ENCODE measurements at places on chromosomes 3 and 15. TPM values are rescaled to one million over a fixed set of nuclear protein-coding genes. Genes with fewer than 3 reads are reported as not detected.

SCG3 gene
- not detected for total RNA-seq

ZBTB47 gene
- total RNA-seq: 39.2 TPM

CADM2 gene
- 0.29 TPM for total RNA-seq

GRCh38 chr3:71228156-71228866 lies 355.2 kb downstream of the FOXP1 start:
- DNase-seq: no peak

GRCh38 chr3:170225166-170225565 lies 2.9 kb downstream of the PRKCI start:
- no peak for DNase-seq

DNA sequence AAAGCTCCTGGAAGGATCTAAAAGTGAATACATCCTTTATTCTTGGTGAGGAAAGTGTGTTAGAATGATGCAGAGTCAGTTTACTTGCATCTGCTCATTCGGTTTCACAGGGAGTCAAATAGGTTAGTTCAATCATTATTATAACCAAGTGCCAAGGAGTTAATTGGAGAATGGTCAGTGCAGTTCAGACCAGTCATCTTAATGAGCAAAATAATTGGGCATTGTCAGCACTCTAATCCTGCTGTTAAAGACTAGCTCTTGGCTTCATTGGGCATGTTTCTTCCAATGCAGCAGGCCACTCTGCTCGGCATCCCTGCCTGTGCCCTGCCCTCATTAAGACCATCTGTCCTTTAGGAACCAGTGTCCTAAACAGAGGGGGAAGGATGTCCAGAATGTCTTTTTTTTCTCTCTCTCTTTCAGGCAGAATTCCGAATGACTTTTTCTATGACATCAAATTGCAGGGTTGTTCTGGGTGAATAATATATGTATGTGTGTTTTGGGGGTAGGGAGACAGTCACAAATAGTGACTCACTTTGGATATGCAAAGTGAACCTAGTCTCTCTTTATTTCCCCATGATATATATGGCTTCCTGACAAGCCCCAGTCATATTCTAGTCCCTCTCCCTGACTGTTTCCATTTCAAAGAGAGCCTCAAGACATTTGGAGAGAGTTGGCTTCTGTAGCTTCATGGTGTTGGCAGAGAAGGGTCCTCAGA lies 205.4 kb upstream of the TRIM42 start:
- DNase-seq: peak; percentile 86

DNA sequence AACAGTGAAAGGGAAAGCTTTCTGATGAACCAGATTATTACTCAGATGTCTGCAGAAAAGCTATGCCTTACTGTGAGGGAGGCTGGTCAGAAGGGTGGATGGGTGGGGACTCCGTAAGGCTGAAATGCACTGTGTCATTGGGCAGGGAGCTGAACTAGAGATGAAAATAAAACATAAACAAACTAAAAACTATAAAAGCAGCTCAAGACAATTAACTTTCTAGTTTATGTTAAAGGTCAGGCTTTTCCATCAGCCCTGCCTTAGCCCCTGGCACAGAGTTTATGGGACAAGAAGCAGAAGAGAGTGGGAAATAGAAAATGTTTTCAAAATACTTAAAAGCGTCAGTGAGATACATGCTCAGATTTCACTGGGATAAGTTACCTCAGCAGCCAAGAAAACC lies 310.0 kb upstream of the UBE2E2 start:
- DNase-seq: no peak

DNA sequence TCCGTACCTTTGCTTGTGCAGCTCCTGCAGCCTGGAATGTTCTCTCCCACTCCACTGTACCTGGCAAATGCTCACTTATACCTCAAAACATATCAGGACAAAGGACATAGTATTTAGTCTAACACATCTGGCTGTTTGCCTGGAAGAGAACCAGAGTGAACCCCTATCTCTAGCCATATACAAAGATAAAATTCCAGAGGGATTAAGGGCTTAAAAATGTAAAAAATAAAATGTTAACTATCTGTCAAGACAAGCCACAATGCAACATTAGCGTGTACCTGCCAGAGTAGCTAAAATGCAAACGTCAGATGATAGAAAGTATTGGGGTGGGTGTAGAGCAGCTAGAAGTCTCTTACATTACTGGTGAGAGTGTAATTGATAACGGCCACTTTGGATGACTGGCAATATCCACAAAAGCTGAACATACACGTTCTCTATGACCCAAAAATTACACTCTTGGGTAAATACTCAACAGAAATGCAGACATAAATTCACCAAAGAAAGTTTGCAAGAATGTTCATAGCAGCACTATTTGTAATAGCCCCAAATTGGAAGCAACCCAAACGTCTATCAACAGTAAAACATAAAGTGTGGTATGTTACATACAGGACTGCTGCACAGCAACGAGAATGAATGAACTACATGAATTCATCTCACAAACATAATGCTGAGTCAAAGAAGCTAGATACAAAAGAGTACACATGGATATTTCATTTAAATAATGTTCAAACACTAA lies 18.2 kb upstream of the ADPGK start:
- DNase-seq: peak; percentile 76

DNA sequence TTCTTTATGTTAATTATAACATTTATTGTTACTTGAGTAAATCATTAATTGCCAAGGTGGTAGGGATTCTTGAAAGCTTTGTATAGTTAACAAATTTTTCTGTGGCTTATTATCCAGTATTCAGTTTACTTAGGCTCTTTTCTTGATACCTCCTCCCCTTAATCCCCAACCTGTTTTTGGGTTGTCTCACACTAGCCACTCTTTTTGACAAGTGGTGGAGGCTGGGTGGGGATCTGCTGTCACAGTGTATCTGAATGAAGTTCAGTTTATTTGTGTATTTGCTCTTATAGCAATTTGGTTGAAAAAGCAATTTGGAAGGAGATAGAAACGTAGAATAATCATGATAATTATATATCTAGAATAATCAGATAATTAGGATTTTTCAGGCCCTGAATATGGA lies 43.8 kb downstream of the STT3B start:
- no peak for DNase-seq

- DNase-seq: peak; percentile 61
Observed at GRCh38 chr15:40461958-40462357, 8.8 kb upstream of the CHST14 start.
